GM03348 (cell line): ENCODE measurements at places on chromosomes 2 and 18.

GRCh38 chr18:57923611-57924010, 120.4 kb upstream of the NEDD4L start:
- DNase-seq: no peak

- no peak for DNase-seq
These were observed 104.1 kb upstream of the OTOS start for GRCh38 chr2:240244543-240244942.

DNA sequence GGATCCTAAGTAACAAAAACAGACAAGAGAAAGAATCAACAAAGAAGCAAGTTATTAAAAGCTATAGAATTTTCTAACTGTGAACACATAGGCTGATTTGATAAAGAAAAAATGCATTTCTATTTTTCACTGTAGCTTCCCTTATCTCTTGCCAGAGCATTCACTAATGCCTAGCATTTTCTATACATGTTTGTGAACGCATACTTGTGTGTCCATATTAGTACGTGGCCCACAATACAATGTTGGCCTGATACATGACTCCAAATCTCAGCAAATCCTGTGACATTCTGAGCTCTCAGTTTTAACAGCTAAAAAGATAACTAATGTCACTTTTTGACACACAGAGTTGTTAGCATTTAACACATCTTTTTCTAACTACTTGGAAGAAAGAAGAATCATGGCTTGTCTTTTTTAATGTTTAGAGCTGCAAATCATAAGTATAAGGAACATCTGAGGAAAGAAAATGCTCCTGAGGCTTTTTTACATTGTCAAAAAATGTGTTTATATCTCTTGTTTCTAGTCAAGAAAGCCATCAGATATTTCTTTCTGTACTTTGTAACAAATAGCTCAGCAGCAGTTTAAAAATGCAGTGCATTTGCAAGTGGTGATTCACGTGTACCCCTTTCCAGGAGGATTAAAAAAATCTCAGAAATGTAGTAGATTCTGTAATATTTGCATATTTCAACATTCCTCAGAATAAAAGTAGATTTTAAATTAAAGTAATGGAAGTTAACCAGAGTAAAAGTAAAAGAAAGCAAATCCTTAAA, 1646.8 kb upstream of the TMEFF2 start:
- DNase-seq: peak; percentile 32

DNA sequence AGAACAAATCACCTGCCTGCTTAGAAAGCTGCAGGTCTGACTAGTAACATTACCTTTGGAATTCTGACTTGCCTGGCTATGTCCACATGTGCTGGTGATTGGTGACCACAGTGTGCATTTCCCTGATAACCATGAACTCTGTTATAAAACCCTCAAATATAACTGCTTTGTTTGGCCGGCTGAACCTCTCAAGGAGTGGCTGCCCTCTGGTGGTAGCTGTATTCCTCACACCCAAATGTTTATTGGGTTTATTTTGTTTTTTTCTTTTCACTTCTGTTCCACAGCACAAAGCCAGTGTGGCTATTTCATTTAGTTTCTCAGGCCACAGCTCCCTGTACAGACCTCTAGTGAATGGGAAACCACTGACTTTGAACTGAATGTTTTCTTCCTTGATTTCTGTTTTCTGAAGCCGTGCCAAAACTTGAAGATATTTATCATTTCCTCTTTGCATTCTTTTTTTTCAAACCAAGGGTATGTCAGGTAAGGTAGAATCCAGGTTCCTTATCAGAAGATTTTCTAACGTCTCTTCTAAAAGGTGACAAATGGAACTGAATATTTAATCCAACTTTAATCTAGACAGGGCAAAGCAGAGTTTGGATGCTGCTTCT, 549.0 kb upstream of the VRK2 start:
- DNase-seq: peak; percentile 71

GRCh38 chr2:72923833-72924352, 6.6 kb downstream of the EMX1 start:
- DNase-seq: peak; percentile 11

- no peak for DNase-seq
These were observed 101.0 kb downstream of the UNC80 start for GRCh38 chr2:209872675-209873074.

GRCh38 chr2:170573671-170574070, 141.5 kb upstream of the SP5 start:
- no peak for DNase-seq

DNA sequence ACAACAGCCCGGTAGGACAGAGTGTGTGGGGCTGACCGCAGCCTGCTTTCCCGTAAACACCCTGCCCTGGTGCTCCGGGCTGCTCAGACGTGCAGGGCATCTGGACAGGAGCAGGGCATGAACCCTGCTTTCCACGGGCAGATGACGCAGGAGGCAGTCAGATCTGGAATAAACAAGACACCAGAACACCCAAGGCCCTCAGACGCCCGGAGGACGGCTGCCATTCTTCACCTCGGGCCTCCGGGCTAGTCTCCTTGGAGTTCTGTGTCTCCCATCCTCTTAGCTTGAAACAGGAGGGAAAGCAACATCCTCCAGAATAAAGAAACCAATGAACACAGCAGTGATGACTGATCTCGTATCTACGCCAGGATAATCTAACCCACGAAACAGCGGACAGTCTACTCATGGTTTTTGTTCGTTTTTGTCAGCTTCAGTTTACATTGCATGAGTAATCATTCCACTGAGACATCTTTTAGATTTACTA, 7.3 kb downstream of the PXDN start:
- peak; percentile 39 for DNase-seq

DNA sequence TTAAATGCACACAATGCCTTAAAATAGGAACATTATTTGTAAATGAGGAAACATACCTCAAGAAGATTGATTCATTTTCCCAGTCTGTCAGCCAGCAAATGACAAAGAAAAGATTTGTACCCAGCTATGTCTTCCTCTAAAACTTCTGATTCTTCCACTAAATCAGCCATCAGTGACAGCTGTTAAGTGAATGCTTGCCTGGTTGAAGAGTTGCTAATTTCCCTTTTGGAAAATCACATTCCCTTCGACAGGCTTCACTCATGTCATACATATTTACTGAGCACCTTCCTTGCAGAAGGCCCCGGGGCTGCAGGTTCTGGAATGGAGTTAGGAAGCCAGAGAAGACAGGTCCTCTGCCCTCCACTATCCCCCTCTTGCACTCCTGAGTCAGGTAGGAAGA, 112.0 kb upstream of the SLC66A3 start:
- DNase-seq: no peak

- no peak for DNase-seq
These were observed 264.5 kb upstream of the PIK3C3 start for GRCh38 chr18:41690332-41691127.

DNA sequence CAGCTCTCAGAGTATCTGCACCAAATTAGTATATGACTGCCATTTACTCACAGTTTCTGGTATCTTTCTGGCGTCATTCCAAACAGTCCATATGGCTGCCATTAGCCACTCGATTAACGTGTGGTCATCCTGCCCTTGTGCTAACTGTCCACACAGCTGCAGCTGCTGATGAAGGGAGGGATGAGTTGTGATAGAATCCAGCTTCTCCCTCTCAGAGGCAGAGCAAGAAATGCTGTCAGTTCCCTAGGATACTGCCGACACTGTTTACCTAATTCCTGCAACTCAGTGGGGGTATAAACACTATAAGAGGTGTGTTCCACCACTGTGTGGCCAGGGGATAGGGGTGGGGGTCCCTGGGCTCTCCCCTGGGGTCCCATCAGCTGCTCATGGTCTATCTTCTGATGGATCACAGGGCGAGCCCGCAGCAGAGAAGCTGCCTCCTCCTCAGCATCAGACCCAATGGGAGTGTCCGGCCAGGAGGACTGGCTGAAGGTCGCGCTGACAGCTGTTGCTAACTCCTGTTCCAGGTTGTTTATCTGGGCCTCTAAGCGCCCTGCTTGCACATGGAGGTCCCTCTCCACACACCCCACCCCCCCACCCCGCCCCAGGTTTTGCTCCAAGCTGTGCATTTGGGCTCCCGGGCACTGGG, 17.3 kb upstream of the KLHL23 start:
- peak; percentile 42 for DNase-seq

DNA sequence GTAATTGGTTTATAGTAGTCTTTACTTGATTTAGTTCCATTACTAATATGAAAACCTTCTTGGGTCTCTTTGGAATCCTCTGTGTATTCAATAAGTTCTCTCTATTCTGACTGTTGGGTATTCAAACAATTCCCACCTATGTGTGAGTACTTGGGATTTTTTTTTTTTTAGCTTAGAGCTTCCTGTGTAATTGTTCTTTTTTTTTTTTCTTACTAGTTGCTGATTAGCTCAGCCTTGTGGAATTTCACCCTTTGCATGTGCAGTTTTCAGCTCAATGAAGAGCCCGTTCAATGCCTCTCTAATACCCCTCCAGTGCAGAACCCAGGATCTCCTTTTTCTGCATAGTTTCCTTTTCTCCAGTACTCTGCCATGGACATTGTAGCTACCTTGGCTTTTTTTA, 339.1 kb upstream of the GALNT5 start:
- DNase-seq: no peak

DNA sequence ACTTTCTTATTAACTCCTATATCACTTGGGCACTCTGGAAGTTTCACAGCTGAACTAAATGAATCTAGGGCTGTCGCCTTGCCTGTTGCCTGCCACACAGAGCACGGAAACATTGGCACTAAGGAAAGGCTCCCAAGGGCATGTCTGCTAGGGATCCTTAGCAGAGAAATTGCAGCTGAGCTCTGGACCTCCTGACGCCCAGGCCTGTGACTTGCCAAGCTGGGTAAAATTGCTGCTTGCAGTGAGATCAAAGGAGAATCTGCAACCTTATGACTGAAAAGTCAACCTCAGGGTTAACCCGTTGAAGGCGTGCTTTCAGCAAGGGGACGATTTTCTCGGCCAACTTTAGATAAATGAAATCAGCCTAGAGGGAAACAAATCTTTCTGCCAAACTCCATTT, 189.8 kb downstream of the NCK2 start:
- DNase-seq: no peak

DNA sequence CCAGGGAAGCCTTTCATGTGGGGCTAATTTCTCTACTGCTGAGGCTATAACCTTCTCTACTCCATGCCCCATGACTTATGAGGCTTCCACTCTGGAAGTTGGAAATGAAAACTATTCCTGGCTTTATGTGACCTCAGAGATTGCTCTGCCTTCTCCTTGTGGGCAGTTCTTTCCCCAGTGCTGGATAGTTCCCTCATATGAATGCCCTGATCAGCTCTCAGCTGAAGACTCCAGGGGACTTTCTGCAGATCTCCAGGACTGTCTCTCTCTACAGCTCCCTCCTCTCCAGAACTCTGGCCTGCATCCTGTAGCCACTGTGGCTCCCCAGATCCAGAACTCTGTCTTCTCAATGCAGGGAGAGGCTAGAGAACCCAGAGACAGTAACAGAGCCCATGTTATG, 235.1 kb downstream of the SEPTIN10 start:
- no peak for DNase-seq
